ENCODE measurements at places on chromosomes 1 and 21.

- no peak for DNase-seq
These were observed 87.7 kb downstream of the NPHP4 start for GRCh38 chr1:5904551-5904950.

DNA sequence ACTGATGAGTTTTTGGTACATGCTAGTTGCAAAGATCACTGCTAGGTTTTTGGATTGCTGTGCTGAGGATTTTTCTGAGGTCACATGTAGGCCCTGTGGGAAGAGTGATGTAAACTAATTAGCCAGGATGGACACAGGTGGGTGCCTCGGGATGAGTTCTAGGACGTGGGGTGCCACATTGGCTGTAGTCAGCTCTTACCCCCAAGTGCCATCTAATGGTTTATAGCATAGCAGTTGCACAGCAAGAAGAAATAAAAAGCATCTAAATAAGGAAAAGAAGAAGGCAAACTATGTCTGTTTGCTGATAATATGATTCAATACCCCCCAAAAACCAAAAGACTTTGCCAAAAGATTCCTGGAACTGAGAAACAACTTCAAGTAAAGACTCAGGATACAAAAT lies 9.8 kb upstream of the OR2T1 start:
- no peak for DNase-seq

DNA sequence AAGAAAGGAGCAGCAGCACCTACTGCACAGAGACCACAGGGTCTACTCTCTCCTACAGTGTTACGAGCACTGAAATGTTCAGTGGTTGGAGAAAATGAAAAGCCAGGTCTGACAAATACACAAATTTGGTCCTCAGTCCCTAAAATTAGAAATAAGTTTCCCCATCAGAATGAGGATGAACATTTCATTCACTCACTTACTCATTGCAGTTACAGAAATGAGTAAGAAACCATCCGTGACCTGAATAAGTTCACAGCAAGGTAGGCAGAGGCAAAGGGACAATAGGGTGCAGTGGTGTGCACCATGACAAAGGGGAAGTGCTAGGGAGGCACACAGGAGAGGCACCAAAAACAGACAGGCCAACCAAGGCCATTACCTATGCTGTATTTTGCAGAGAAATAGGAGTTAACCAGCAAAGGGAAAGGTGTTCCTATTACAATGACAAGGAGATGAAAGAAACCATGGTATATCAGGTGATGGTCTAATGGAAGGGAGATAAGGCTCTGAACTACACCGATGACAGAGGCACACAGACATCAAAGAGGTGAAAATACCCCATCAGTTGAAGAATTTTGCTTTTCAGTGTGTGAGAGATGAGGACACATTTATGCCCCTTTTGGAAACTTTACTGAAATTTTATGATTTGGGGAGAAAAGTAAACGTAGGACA lies 29.4 kb downstream of the VAV3 start:
- no peak for DNase-seq

DNA sequence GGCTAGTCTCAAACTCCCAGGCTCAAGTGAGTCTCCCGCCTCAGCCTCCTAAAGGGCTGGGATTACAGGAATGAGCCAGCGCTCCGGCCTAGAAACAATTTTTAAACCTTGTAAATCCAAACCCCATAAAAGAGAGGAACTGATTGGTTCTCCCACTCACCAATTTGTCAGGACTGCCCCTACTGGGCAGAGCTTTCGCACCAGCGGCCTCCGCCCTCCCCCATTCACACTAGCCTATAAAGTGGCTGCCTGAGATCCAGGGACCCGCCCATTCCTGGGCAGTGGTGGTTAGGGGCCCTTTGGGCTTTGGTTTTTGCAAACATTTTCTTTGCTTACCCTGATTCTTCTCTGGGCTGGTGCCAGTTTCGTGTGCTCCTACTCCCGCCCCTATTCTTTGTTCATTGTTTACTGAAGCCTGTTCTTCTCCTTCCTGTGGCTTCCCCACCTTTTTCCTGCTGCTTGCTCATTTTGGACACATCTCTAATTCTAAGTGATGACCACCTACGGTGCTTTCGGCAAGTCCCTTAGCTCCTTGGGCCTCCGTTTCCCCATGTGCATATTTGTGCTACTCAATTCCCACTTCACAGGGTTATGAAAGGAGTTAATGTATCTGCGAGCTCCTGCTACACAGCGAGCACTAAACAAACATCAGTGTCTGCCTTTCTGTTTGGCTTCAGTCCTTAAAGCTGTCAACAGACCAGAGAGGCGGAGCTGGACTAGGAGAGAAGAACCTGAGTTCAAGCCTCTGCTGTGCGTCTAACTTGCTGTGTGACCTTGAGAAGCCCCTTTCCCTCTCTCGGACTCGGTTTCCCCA lies 39.8 kb upstream of the CLIC4 start:
- peak; percentile 79 for DNase-seq

DNA sequence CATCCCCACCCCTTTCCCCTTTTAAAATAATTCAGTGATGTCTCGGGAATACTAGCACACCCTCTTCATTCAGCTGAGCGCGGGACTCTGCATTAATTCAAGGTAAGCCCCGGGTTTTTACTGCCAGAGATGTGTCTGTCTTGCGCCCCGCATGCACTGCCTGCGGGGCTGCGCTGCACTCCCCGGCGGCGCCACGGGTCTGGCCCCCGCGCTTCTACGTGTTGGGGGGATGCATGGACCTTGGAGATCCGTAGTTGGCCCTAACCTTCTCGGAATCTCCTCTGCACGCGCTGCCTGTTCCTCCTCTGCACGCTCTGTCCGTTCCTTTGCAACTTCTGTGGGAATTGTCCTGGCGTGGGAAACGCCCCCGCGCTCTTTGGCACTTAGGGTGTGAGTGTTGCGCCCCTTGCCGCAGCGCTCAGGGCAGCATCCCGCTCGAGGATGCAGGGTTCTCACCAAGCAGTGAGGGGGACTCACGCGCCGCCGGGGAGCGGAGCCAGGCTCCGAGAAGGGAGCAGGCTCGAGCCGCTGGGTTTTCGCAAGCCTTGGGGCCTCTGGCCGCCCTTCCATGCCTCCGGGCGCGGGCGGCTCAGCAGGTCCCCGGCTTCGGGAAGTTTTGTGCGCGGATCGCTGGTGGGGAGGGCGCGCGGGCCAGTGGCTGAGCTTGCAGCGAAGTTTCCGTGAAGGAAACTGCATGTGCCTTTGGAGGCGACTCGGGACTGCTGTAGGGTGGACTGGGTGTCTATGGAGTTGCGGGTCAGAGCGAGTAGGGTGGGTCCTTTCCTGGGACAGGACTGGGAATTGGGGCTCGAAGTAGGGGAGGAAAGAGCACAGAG lies 165.1 kb upstream of the CACNA1E start:
- no peak for DNase-seq

DNA sequence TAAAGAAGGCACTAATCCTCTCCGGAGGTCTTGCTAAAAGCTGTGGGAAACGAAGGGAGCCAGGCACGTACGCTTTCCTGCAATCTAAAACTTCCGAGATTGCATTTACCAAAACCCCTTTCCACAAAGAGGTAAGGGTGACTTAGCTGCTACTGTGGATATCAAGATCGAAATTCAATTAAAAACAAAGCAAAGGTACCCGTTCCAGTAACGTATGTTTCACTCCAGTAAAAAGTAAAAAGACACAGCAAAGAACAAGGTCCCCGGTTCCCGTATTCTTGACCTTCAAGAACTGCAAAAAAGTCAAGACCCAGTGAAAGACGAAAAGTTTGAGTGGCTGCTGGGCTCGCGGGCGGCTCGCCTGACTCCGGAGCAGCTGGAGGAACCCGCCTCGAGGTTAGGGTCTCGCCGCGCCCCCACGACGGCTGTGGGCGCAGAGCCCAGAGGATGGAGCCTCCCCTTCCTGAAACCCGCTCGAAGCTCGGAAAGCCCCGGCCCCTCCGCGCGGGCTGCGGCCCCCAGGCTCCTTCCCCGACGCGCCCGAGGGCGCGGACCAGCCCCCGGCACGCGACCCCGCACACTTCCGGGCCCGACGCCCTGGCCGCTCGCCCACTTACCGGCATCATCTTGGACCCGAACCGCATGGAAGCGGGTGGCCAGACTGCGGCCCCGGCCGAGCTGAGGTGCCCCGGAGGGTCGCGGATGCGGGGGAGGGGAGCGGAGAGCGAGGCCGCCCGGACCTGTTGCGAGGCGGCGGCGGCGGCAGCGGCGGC lies 524 bp downstream of the TP53BP2 start:
- no peak for DNase-seq

- DNase-seq, result no peak
These were observed 698.5 kb upstream of the BRINP3 start for GRCh38 chr1:191176131-191176530.

GRCh38 chr1:46197964-46198811 lies at the start of gene POMGNT1:
POMGNT1 (minus strand) TSS chr1:46198434; CDS start chr1:46197821, 613 bp downstream.
- no peak for DNase-seq

GRCh38 chr1:227885648-227886502 lies 61.9 kb downstream of the WNT9A start:
- DNase-seq, result no peak

DNA sequence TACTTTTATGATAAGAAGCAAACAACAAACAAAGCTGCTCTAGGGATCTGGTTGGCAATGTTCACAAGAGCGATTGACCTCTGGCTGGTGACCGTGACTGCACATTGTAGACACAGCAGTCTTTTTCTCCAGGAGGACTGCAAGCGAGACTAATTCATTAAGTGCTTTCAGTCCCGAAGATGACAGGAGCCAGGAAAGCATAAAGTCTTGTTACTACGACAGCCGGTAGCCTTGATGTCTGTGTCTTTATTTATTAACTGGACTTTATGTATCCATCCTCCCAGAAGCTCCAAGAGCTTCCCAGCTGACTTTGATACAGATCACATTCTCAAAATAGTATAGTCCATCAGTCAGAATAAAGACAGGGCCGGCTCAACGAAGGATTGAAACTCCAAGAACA lies 18.2 kb downstream of the FAM163A start:
- DNase-seq, result no peak

DNA sequence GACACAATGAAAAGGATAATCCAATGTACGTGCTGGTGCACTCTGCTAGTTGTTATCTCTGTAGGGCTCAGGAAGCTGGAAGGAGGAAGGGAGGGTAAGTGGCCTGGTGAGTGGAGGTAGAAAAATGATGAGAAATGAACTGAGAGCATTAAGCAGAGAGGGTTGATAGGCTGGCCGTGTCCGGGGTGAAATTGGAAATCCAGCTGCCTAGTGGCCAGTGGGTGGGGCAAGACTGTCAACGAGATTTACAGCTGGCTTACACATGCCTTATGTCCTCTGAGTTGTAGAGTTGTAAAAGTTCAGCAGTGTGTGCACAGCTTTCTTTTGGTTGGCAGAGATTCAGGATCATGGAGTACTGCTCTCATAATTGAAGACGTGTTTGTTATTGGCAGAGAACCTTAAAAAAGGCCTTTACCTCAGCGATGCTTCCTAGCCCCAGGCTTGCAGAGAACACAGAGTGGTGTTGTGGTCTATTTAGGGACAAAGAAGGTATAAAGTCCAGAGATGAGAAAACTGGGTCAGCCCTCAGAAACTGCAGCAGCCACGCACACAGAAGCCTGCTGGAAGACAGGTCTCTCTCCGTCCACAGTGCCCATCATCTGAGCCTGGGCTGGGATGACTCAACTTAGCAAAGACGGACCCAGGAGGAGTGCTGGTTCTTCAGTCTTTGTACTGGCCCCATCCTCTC lies 132.4 kb downstream of the EDEM3 start:
- no peak for DNase-seq

DNA sequence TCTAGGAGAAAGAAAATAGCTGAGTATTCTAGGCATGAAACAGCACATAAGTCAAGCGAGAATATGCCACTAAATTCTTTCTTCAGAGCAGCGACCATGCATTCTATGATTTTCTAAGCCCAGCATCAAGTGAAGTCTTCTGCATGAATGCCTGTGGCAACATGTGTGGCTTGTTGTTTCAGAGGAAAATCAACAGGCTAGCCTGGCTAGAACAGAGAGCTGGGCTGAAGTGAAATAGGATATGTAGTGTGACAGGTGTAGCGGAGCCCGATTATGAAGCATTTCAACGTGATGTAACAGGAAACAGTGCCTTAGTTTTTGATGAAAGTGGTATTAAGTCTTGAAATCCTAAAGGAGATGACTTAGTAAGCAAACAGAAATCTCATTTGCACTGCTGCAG lies 7.0 kb downstream of the CSDE1 start:
- DNase-seq, result no peak

DNA sequence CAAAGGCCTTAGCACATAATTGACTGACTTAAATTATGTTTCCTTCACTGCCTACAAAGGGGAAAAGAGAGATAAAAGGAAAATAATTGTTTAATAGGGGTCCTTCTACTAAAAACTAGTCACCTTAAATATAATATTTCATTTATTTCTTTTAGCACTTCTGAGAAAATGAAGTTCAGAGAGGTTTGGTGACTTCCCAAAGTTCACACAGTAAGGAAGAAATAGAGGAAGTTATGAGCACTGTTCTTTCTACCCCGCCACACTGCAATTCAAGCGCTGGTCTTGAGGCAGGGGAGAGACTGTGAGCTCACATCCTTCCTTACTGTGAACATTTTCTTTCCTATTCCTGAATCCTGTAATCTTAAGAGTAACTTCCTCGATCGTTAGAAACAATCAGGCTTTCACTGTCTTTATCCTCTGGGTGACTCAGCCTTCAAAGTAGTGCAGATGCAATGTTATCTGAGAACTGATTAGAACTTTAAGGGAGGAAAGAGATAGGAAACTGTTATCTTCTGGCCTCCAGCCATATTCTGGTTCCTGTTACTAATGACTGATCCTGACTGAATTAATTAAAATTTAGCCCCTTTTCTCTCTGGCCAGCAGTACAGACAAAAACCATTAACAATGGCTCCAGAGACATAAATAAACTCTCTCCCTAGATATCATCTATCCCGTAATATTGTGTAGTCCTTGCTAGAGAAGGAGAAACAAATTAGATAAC lies 6.8 kb downstream of the RGS5 start:
- DNase-seq, result no peak

GRCh38 chr1:213054733-213055591 lies 3.9 kb downstream of the RPS6KC1 start:
- no peak for DNase-seq

DNA sequence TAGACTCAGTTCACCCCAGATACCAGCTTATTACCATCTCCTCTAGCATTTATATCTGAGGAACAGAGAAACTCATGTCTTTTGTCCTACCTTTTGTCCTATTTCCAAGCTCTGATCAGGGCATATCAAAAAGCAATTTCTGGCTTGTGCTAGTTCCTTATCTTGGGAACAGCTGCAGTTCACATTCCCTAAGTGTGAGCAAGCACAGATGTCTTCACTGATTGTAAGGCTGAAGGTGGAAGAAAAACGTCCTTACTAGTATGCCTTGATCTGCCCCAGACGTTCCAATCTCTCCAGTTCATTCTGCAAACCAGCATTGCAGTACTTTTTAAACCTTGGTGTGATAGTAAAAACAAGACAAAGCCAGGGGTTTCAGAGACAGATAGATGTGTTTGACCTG lies 139.8 kb downstream of the NCAM2 start:
- DNase-seq, result no peak

DNA sequence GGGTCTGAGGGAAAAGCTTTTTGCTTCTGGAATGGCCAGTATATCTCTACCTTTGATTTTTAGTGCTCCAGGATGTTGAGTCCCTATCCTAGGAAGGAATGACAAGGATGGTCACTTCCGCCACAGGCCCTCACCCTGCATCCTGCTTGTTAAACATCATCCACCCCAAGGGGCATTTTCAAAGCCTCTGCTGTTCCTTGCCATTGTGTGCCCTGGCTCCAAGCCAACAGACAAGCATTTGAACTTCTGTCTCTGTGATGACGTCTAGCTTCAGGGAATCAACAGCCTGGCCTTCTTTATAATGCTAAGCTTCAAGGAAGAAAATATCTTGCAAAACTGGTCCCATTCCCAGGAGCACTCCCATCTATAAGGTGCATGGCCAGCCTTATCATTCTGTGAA lies 12.3 kb upstream of the JAM2 start:
- no peak for DNase-seq
